ENCODE measurements at places on chromosomes 3 and 15.

DNA sequence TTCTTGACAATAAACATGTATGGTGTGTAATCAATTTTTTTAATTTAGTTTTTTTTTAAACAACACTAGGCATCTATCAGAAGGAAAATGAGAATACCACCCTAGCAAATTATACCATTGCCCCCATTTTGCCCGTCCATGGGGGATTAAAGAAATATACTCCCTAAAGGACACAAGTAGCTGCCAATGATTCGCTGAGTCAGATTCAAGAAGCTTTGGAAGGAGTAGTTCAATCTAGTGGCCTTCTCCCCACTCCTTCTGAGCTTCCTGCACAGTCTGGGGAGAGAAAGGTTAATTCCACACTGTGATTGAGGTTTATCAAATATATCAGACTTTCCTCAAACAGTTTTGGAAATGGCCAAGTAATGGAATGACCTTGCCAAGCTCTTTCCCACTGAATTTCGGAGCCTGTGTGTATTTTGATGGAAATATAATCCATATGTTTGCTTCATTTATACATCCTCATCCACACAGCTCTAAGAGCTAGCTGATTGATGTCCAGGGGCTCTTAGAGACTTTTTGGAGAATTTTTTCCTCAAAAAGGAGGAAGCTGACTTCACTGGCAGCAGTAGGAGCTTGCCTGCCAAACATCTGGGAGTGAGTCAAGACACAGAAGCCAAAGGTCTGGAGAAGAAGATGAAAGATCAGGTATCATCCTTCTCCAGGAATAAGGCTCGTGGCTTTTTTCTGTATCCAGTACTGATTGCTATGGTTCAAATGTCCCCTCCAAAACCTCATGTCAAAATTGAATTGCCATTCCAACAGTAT lies 478.5 kb upstream of the PROK2 start:
- no peak for DNase-seq

GRCh38 chr15:79007066-79007465 lies 62.2 kb upstream of the CTSH start:
- no peak for DNase-seq

DNA sequence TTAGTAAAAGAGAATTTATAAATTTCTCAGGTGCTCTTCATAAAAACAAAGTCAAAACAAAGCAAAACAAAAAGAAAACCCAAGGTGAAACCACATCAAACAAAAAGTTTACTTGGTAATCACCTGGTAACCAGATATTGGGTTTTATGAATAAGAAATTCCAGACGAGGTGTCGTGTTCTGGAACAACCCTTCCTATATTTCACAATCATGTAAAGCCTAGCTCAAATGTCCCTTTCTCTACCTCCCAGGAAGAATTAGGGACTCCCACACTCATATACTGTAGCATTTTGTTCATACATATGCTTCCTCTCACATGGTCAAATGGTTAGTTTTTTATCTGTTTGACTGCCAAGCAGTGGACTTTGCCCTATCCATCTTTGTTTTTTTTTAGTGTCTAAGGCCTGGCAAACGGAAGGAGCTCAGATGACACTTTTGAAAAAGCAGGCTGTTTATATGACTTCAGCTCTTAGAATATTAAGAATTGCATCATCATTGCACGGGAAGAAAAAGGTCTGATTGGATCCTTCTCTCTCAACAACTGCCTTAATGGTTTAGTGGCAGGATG lies 326.7 kb upstream of the TBL1XR1 start:
- no peak for DNase-seq

DNA sequence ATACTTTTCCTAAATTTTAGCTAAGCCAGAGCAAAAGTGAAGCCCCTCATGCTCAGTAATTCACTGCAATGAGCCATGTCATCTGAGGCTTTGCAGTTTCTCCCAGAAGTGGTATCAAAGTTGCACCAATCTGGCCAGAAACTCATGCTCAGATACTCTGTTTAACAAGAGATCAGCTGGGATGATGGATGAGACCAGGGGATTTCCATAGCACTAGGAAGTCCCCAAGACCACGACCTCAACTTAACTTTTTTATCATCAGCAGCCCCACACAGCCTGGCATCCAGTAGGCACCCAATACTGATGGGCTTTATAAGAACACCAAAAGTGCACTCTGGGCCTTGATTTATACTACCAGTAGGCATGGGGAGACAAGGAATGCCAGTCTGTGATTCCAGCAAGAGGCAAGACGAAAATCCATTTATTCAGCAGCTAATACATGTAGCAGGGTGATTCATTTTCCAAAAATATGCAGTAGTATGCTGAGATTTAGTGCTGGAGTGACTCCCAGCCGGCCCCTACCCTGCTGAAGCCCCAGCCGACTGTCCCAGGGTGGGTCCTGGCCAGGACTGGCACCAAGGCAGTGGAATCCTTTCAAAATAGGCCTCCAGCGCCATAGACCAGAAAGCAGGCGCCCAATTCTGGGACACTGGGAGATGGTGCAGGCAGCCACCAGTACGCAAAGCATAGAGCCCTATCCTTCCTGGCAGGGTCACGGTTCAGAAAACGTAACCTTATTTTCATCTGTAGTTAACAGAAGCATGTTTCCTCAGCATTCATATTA lies 612 bp upstream of the LDHAL6B start:
- no peak for DNase-seq

DNA sequence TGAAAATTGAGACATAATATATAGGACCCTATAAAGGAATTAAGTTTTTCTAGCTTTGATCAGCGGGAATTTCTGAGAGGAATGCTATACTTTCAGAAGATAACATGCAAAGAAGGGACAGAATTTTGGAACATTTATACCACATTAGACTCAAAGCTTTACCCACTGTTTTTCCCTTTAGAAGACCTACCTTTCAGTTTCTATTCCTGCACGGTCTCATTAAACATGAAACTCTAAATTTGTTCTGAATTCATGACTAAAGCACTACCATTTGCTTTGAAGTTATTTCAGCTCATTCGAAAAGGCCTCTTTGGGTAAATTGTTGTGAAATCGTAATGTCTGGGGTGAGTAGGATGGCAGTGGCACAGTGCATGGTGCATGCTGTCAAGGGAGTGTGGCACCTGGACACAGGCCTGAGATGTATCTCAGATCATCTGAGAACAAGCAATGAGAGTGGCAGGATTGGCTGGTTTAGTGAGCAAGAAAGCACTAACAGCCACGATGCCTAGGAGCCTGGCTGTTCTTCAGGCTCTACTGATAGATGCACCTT lies 42.5 kb downstream of the CHCHD4 start:
- DNase-seq: no peak

GRCh38 chr3:1953536-1953935 lies 145.1 kb upstream of the CNTN4 start:
- no peak for DNase-seq

GRCh38 chr3:20125897-20126296 lies 60.1 kb downstream of the SGO1 start:
- no peak for DNase-seq

GRCh38 chr3:66998904-66999235 lies 763 bp downstream of the KBTBD8 start:
- DNase-seq: no peak

- no peak for DNase-seq
Observed at GRCh38 chr3:99324636-99325203, 313.7 kb upstream of the COL8A1 start.

DNA sequence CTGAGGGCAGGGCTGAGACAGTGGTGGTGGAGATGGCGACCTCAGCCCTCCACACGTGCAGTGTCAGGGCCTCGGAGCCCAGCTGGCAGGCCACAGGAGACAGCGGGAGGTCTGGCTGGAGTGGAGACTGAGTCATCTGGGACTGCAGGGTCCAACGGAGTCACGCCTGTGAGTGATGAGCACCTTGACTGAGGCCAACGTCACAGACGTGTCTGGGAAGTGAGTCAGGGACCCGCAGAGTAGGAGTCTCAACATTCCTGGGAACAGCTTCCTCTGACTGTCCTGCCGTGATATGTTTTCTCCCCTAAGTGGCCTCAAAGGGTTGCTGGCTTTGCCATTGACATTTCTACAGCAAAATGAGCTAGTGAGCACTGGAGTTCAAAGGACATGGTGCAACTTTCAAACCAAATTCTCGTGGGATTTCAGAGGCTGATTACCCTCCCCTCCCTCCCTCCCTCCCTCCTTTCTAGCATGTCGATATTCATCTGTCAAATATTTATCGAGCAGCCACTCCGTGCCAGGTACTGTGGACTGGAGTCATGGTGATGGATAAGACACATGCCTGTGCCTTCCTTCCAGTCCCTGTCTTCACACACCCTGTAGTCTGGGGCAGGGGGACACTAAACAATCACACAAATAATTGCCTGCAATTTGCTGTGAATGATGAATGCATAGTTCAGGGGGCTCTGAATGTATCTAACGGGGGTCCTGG lies 53.3 kb upstream of the AMOTL2 start:
- DNase-seq: no peak

DNA sequence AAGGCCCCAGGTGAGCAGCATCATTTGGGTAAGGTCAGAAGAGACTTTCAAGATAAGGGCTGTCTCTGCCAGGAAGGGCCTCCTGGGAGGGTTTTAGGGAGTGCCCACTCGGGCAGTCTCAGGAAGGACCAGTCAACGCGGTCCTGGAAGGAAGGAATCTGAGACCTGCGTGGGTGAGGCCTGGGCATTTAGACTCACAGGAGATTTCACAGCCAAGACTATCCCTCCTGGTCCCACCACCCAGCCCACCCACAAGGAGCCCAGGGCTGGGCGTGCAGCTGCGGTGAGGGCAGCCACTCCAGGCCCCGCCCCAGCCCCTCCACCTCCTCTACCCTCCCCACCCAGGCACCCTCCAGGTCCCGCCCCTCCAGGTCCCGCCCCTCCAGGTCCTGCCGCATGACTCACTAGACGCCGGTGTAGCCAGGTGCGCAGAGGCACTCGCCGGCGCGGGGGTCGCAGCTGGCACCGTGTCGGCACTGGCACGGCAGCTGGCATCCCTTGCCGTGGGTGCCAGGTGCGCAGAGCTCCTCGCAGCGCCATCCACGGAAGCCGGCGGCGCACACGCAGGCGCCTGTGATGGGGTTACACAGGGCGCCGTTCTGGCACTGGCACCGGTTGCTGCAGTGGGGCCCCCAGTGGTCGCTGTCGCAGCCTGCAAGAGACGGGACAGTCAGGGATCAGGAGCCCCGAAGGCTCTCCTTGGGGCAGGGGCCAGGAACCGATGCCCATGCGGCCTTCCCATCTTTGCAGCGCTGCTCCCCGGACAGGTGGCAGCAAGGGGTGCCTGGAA lies 112.7 kb downstream of the RAB11A start:
- peak; percentile 70 for DNase-seq

DNA sequence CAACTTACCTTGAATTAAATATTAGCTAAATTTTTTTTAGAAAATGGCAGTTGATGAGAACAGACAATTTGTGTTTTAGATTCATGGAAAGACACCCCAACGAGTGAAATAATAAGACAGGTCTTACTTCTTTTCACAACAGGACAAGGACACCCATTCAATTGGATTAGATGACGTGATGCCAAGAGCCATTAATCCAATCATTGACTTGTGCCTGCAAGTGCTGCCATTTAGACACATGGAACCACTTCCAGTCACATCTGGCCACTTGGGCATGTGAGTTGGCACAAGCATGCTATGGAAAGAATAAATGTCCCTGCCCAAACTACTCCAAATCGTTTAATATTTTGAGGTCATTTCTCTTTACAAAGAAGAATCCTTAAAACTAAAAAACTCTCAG lies 1308.8 kb downstream of the ROBO2 start:
- DNase-seq: no peak

DNA sequence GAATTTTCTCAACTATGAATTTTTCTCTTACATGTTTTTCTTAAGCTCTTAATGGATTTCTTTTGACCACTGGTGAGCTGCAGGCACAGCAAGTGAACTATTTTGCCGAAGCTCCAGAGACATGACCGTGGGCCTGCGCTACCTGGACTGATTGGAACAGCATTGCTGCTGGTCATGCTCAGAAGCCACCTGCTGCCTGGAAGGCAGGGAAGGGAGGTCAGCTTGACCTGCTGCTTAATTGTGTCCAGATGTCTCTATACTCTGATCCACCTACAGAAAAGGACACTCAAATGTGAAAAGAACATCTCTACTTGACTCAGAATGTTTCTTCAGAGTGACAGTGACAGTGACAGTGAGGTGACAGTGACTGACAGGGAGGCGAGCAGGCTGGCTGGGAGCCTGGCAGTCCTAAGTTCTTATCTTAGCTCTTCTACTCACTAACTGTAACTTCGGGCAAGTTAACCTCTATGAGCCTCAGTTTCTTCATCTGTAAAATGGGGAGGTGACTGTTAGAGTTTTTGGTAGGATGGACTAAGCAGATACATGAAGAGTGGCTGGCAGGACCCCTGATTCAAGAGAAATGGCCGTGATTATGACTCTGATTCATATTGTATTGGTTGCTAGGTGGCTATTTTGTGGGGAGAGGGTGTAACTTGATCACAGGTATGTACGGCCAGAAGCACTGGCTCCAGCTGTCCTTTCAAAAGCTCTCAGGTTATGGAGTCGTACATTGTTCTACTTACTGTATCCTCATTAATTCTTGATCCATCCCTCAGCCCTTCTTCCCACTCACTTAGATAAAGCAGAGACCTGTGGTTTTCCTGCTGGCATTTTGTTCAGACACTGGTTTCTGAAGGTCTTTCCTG lies 54.8 kb upstream of the DLG1 start:
- no peak for DNase-seq

DNA sequence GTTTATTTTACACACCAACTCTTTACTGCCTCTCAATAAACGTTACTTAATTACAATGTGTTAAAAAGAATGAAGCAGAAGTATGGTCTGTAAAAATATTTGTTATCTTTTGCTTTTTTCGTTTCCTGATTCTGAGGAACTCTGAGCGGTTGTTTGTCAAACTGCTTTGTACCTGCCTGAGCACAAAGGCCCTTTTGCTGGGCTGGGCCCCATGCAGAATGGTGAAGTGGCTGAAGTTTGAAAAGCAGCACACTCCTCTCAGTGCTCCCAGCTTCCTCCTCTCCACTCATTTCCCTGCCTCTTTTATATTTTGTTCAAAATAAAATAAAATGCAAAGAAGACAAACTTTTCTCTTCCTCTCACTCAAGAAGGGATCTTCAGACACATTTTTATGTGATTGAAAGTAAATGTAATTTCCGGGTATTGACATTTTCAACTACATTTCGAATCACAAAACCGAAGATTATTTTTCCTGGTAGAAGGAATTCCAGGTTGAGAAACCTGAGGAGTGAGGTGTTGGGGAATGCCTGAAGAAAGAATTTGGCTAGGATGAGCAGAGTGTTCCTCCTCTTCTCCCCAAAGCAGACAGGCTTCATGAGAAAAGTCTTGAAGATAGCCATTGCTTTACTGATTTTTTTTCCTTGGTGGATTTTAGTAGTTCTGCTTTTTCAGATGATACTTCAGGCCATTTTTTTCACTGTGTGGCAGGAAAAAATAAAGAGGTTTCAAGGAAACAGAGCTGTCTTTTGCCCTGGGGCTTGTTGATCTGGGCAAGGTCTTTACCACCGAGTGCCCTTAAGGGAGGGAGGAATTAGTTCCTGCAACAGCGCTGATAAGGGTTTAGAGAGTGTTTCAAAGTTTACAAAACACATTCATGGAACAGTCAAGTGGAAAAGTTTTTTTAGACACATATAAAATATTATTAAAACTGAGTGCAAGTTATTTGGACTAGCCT lies 229.8 kb downstream of the NFKBIZ start:
- no peak for DNase-seq

Measured in CD8-positive, alpha-beta T cell (primary cell).